ENCODE measurements at places on chromosomes 7 and 10. TPM values are rescaled to one million over a fixed set of nuclear protein-coding genes. Genes with fewer than 3 reads are reported as not detected.

- H3K4me1 ChIP-seq = peaks cover 26% of the 10 kb centered on the region
- H3K4me3 ChIP-seq = no peak overlapping the region
- H3K27me3 ChIP-seq = no peaks in the 10 kb centered on the region
- peak; percentile 69 for DNase-seq
- H3K27ac ChIP-seq = peak overlapping the region; percentile 76
Observed at GRCh38 chr10:91596825-91597196, 36.1 kb downstream of the PPP1R3C start.

- no peak for DNase-seq
- no peaks in the 10 kb centered on the region for H3K4me1 ChIP-seq
- H3K27ac ChIP-seq = no peak overlapping the region
- peaks cover 9% of the 10 kb centered on the region for H3K27me3 ChIP-seq
- H3K36me3 ChIP-seq = no peaks in the 10 kb centered on the region
Observed at GRCh38 chr10:12380999-12381398, 31.7 kb downstream of the CAMK1D start.

GRCh38 chr10:32963096-32963495 is 5.1 kb upstream of the ITGB1 start:
- H3K4me3 ChIP-seq = no peak overlapping the region
- H3K36me3 ChIP-seq = no peaks in the 10 kb centered on the region
- H3K27me3 ChIP-seq = no peaks in the 10 kb centered on the region
- peaks cover 13% of the 10 kb centered on the region for H3K4me1 ChIP-seq
- peak overlapping the region; percentile 100 for H3K27ac ChIP-seq

DNA sequence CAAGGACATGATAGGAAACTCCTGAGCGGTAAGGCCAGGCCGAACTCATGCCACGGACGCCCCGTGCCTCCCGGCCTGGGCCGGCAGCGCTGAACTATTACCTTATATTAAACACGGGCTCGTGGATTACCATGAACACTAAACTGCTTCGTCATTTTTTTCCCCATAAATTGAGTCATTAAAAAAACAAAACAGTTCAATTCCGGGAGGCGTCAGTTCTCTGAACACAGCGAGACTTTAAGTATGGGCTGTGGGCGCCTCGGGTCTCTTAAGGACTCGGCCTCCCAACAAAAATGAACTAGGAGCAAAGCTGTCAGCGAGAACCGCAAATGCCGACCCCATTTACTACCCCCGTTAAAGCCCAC is 519 bp downstream of the PITRM1 start:
- peak overlapping the region; percentile 55 for H3K27ac ChIP-seq
- H3K4me1 ChIP-seq = peaks cover 17% of the 10 kb centered on the region
- H3K4me3 ChIP-seq = peak overlapping the region; percentile 78
- H3K36me3 ChIP-seq = peaks cover 34% of the 10 kb centered on the region
- DNase-seq = peak; percentile 68

KCND2 gene
- total RNA-seq = not detected

Measured in MCF 10A (cell line).